Liver (tissue), 10 donors: ENCODE measurements at places on chromosomes 3 and 15.

GRCh38 chr15:67074886-67075229 is 9.5 kb downstream of the SMAD3 start:
- DNase-seq, result no peak

DNA sequence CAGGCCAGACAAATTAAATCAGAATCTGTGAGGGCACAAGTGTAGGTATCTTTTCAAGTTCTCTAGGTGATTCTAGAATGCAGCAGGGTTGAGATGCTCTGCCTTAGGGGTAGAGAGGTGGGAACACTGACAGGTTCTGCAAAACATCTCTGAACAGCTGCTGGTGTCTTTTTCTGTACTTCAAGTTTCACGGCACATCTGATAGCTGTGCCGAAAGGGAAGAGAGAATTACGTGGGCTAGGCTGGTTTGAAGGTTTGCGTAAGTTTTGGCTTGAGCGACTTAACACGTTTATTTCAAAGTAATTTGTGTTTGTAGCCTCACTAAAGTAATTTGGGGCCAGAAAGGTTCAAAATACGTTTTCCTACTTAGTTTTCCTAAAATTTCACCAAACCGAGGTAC is 22.5 kb downstream of the PXK start:
- DNase-seq, result no peak

GRCh38 chr3:94304954-94305353 is 242.1 kb downstream of the NSUN3 start:
- no peak for DNase-seq

DNA sequence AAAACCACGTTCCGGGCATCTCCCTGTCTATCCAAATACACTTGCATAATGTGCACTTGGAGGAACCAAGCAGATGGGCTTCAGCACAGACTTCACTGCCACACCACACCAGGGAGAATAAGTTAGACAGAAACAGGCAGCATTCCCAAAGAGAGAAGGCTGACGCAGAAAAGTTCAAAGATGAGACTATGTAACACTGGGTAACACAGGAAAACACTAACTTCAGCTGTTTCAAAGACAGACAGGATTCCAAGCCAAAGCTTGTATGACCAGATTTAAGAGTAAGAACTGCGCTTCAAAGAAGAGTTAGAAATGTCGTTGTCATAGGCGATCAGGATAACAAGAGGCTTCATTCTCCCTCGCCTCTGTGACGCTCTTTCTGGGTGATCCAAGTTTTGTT is 19.9 kb downstream of the SLC51A start:
- no peak for DNase-seq
